ENCODE measurements at places on chromosomes 1 and 21.

GRCh38 chr1:199862047-199862446, 165.5 kb upstream of the NR5A2 start:
- DNase-seq: no peak

DNA sequence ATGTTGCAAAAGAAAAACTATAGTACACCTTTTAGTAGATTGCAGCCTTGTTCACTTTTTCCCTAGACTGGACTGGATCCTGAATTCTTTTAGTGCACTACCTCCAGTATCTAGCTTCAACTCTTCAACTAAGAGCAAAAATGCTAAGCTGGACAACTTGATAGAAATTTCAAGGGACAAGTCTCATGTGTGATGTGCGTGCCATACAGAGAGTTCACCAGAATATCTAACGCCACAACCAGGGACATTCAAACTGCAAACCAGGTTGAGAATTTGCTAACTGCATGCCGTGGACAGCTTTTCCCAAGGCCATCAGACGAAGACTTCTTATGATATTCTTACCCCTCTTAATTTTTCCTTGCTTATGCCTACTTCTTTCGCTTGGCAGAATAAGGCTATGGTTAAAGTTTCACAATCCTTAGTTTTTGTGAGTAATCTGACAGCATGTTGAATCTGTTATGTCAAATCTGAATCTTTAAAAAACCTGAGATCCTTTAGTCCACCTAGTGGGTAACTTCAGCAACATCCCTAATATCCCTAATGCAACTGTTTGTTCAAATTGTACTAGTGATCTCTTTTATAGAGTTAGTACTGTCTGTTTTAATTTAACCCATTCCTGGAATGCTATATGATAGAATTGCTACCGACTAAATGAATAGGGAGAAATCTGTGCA, 66.4 kb downstream of the DDAH1 start:
- no peak for DNase-seq

- DNase-seq: no peak
These were observed 101.4 kb downstream of the LHX9 start for GRCh38 chr1:198018529-198018928.

DNA sequence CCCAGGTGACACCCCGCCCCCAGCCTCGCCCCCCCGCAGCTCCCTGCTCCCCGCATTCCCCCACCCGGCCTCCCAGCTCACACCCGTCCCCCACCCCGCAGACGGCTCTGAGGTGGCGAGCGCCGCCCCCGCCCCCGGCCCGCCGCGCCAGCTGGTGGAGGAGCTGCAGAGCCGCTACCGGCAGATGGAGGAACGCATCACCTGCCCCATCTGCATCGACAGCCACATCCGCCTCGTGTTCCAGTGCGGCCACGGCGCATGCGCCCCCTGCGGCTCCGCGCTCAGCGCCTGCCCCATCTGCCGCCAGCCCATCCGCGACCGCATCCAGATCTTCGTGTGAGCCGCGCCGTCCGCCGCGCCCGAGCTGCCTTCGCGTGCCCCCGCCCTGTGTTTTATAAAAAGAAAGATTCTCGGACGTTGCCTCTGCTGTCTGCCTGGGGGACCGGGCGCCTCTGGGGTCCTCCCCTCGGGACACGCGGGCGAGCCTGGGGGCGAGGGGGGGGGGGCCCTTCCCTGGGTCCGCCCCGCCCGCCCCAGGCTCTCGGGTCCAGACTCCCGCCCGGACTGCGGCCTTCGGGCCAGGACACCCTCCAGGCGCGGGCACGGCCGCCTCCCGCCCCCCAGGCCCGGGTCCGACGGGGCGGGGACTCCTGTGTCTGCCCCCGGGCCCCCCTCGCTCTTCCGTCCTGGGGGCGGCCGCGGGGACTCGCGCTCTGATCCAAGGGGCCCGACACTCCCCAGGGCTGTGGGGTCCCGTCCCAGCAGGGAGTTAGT, 1.6 kb upstream of the MMP23B start:
- DNase-seq: no peak

DNA sequence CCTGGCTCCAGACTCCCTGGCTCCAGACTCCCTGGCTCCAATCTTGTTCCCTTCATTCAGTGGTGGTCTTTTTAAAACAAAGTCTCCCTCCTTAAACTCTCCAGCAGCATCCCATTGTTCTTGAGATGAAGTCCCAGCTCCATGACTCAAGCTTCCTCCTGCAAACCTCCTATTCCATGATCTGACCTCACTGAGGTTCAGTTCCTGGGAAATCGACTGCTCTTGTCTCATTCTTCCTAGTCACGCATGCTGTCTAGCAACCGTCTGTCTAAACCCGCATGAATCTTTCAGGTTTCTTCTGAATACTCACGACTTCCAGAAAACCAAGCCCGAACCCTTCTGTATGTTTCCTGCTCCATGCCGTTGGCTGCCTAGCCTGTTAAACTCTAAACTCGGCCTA, 91.9 kb downstream of the RAVER2 start:
- no peak for DNase-seq

DNA sequence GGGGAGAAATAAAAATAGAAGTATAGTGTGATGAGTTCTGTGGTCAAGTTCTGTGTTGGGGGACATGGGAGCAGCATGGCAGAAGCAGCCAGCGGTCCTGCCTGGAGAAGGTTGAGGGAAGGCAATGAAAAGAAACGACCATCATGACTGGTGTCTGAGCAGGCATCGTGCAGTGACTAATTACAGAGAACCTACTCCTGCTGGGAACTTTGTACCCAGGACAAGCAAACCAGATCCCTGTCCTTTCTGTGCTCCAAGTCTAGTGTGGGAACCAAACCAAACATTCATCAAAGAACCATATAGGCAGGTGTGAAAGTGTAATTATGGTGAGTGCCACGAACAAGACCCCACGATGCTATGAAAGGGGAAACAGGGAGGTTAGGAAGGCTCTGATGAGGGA, 25.8 kb downstream of the KIAA0040 start:
- no peak for DNase-seq

DNA sequence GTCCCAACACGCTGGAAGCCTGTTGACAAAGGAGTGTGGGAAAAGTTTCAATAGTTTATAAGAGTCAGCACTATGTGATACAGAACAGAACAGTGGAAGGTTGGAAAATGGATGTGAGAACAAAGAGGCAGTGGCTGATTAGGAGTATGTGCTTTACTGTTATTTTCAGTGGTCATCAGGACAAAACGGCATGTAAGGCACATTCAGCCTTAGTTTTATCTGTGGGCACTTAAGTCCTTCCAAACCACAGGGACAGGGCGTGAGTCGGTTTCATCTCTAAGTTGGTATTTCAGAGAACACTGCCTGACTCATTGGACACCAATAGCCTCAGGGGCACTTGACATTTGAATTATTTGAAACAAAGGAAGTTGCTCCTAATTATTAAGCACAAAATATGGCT, 306.9 kb downstream of the ASTN1 start:
- DNase-seq: no peak

DNA sequence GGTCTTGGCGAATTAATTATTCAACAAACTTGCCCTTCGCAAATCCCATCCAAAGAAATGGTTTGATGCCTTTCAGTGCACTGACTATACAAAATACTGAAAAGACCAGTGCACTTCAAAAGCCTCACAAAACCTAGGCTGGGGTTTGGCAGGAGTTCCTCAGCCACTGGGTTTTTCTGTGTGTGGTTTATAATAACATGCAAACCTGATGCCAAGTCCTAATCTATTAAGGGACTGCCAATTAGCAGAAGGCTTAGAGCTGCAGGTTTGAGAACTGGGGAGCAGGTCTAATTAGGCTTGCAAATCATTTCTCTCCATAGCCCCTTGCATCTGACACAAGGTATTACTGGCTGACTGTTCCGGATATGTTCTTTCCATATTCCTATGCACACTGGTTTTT, 27.7 kb downstream of the PLPP3 start:
- peak; percentile 20 for DNase-seq

- DNase-seq: peak; percentile 89
These were observed at the start of gene KLHDC9 for GRCh38 chr1:161098210-161099068. TSS of gene KLHDC9 (plus strand) at chr1:161098361. CDS start at chr1:161098536, 175 bp downstream.

DNA sequence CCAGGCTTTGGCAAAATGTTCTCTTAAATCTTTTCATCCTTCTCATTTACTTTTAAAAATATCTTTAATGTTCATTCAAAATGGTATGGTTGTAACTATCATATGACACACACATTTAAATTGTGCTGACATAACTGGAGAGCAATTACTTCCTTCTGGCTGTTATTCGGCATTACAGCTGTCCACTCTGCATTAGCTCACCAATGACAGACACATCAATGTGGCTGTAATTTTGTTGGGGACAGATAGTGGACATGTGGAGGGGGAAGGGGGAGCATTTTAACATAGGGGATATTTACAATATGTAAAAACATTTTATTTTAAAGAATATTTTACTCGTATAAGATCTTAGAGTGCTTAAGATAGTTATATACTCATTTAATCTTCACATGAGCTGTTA, 319.8 kb downstream of the HMCN1 start:
- DNase-seq: no peak

DNA sequence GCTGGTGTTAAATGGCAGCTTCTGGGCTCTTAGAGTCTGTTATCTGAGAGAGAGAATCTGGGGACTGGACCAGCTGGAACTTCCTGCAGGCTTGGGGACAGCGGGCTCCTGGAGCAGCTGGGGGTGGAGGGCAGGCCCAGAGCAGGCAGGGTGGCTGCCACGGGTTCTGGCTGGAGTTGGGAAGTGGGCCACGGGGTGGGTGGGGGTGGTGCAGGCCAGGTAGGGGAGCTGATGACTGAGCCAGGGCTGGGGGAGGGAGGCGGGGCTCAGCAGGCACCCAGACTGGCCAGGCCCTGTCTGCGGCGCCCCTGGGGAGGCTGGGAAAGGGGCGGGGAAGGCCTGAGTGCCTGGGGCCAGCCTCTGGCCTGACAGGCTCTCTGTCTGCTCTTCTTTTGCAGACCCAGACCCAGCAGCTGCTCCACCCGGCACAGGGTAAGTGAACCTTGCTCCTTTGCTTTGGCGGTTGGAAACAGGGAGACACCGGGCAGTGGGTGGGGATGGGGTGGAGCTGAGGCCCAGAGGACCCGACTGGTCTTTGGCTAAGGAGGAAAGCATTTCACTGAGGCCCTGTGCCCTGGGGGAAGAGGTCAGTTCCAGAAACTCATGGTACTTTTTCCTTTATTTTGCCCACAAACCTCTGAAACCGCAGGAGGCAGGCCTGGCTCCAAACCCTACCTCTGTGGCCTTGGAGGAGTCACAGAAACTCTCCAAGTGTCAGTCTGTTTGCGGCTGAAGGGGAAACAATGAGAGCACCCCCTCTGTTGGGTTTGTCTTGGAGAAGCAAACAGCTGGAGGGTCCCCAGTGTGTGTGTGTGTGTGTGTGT, 48.8 kb downstream of the ARHGEF10L start:
- no peak for DNase-seq

- peak; percentile 71 for DNase-seq
These were observed 92.6 kb upstream of the ACTRT2 start for GRCh38 chr1:2928366-2929325.

GRCh38 chr1:1777583-1777899, 729 bp downstream of the NADK start:
- DNase-seq: no peak

GRCh38 chr1:179124873-179125272, 43.0 kb downstream of the TOR3A start:
- no peak for DNase-seq

DNA sequence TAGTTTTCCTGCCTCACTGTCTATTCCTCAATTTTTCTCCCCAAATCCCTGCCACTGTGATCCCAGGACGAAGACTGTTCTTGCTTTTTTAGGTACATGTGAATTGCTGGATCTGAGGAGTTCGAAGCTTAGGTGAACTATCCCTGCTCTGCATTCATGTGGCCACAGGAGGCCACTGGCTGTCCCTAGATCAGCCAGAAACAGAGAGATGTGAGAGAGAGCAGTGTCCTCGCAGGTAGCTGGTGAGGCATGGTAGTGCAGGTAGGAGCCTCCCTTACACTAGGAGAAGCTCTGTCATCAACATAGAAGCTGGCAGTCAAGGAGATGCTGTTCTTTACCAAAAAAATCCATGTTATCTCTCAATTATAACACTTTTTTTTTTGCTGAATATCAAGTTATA, 71.5 kb downstream of the USP24 start:
- DNase-seq: peak; percentile 77

DNA sequence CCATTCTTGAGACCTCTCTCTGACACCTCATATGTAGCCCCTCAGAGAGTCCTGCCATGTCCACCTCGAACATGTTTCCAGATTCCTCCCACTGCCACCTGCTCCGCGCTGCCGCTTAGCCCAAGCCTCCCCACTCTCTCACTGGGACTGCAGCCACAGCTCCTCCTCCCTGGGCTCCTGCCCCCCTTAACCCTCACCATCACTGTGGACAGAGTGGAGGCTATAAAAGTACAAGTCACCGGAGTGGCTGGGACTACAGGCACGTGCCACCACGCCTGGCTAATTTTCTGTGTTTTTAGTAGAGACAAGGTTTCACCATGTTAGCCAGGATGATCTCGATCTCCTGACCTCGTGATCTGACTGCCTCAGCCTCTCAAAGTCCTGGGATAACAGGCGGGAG, 77.0 kb downstream of the VWA5B1 start:
- no peak for DNase-seq

- DNase-seq: no peak
These were observed 17.3 kb downstream of the GBP1 start for GRCh38 chr1:89047734-89048133.

GRCh38 chr1:3040004-3040403, 18.7 kb downstream of the ACTRT2 start:
- no peak for DNase-seq

DNA sequence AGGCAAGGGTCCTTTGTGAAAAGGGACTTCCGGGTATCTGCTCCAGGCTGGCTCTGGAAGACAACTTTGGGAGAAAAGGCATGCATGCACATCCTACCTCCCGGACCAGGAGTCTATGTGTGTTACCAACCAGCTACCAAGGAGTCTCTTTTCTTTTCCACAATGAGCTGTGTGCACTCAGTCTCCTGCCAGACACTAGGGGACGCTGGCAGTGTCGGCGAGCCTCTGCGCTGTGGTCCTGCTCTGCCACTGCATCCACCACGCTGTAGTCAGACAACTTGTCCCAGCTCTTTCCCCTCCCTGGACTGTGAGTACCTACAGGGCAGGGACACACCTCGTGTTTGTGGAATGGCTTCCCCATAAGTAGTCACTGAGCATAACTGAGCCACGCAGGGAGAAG, 5.1 kb upstream of the SSR2 start:
- peak; percentile 52 for DNase-seq

DNA sequence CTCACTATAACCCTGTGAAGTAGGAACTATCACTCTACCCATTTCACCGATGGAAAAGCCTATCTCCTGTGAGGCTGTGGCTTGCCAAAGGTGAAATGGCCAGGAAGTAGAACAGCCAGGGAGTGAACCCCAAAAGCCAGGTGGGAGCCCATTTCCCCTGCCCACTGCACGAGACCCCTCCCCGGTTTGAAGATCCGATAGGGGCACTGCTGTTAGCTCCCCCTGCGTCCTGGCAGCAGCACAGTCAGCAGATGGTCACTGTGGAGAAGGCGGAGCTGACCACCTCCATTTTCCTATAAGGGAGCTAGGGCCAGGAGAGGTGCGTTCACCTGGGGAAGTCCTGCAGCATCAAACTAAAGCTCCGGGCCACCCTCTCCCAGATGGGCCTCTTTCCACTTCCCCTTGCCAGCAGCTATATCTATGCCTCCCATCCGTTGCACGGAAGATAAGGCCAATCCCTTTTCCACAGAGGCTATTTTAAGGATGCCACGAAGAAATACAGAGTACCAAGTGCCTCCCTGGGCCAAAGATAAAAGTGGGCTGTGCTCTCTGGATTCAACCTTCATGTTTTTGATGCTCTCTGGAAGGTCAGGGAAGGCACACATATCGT, 7.8 kb downstream of the ERG start:
- DNase-seq: no peak

GRCh38 chr1:151737026-151737425, 15.7 kb downstream of the RIIAD1 start:
- no peak for DNase-seq

Measured in cerebellar cortex (tissue), 1 donor.